ENCODE measurements at places on chromosomes 2 and 18.
A peak's percentile ranks its signal among the peaks of the same experiment; 100 is the strongest.

DNA sequence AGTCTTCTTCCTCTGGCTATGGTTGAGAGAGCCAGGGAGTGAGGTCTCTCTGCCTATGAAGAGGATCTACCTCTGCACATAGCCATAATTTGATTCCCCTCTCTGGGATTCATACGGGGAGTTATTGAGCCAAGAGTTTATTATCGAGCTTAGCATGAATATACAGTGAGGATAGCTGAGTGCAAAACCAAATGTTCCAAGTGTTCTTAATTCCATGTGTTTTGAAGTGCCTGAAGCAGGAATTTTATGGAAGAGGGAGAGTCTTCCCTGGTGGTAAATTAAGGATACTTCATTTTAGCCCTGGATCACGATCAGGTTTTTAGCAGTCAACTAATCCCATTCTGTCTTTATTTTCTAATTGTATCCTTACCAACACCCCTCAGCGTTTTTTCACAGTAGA is 270.6 kb downstream of the C1D start:
- DNase-seq, result no peak

GRCh38 chr2:117917223-117917917 is 96.5 kb downstream of the CCDC93 start:
- peak; percentile 16 for DNase-seq

DNA sequence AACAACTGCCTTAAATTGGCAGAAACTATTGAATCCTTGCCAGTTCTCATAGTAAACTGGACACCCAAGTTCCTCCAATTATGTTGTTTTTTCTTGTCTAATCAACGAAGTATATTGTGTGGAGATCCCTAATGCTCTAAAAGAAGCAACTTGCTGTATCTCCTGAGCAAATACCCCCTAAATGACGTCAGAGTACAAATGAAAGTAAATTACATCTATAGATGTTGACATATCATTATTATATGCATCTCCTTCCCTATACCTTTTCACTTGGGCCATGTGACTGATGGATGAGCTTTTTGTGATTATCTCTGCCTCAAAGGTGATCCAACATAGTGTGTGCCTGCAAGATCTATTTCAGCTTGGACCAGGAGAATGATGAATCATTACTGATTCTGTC is 159.4 kb downstream of the CCDC148 start:
- DNase-seq, result no peak

DNA sequence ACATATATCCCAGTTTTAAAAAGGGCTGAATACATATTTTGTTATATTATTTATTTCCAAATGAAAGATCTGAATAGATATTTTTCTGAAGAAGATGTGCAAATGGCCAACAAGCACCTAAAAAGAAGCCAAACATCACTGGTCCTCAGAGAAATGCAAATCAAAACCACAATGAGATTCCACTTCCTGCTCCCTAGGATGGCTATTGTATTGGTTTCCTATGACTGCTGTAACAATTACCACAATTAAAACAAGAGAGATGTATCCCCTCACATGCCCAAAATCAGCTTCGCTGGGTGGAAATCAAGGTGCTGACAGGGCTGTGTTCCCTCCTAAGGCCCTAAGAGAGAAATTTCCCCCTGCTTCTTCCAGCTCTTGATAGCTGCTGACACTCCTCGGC is 23.2 kb downstream of the ABCB11 start:
- DNase-seq, result no peak

DNA sequence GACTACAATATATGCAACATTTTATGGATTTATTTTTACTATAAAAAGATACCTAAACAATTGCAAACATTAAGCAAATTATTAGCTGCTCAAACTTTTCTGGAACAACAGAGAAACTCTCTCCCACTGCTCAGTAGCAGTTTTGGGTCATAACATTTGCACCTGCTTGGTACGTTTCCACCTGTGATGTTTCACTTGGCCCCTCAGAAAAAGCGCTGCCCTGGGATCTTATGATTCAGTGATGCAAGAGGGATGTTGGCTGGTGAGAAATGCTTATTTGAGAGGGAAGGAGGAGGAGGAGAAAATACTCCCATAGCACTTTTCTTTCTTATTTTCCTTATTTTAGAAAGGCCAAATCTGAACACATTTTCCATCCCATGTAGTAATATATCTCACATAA is 9.2 kb downstream of the IRS1 start:
- no peak for DNase-seq

- no peak for DNase-seq
Observed at GRCh38 chr2:10007435-10007834, 35.9 kb upstream of the KLF11 start.

DNA sequence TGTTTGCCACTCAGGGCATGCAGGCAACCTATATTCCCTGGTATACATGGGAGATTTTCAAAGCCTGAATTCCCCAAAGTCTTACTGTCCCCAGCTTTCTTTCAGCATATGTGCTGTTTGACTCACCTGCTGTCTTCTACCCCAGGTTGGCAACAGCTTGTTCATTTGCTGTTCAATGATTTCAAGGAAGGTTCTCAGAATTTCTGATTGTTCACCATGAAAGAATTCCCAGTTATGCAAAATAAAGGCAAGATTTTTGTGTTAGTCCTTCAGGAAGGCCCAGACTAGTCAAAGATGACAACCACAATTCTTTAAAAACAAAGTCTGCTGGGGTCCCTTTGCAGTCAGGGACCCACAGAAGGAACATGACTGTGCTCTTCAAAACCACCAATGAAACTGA is 1057.8 kb upstream of the CDH2 start:
- no peak for DNase-seq

DNA sequence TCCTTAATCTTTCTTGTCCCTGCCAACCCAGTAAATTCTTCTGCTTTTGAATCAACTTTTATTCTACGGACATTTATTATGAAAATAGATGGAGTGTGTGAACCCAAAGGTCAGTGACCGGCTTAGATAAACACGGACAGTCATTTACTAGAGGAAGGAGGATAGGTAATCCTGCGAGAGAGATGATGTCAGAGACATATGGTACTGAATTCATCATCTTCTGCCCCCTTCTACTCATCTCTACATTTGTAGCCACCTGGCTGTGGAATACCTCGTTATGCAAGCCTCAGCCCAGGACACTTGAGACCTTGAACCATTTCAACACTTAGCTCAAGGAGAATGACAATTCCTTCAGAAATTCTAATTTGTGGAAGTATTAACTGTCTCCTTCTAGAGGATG is 443.6 kb downstream of the TDRD15 start:
- DNase-seq, result no peak

DNA sequence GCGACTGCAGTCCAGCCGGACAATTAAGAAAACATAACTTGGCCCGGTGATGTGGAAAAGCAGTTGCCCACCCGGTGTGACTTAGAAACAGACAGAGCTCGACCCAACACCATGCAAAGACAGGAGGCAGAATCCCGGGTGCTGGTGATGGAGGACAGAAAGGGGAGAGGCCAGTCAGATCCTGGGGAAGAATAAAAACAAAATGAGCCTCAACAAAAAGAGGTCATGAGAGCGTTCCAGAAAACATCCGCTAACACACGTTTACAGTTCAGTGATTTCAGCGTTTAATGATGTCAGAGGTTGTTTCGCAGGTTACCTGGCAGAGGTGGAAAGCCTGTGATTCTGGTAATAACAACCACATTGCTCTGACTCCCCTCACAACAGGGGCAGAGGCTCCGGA is 111.9 kb downstream of the OSR1 start:
- DNase-seq, result no peak

GRCh38 chr2:128416109-128416785 is 97.6 kb upstream of the HS6ST1 start:
- DNase-seq, result no peak

GRCh38 chr2:235216901-235217300 is 265.1 kb downstream of the SH3BP4 start:
- peak; percentile 29 for DNase-seq

- DNase-seq, result no peak
Observed at GRCh38 chr2:132815516-132815915, 145.5 kb upstream of the LYPD1 start.

GRCh38 chr2:112187046-112187715 is 49.0 kb downstream of the FBLN7 start:
- no peak for DNase-seq

GRCh38 chr2:211204456-211204855 is 648.1 kb downstream of the CPS1 start:
- DNase-seq, result no peak

DNA sequence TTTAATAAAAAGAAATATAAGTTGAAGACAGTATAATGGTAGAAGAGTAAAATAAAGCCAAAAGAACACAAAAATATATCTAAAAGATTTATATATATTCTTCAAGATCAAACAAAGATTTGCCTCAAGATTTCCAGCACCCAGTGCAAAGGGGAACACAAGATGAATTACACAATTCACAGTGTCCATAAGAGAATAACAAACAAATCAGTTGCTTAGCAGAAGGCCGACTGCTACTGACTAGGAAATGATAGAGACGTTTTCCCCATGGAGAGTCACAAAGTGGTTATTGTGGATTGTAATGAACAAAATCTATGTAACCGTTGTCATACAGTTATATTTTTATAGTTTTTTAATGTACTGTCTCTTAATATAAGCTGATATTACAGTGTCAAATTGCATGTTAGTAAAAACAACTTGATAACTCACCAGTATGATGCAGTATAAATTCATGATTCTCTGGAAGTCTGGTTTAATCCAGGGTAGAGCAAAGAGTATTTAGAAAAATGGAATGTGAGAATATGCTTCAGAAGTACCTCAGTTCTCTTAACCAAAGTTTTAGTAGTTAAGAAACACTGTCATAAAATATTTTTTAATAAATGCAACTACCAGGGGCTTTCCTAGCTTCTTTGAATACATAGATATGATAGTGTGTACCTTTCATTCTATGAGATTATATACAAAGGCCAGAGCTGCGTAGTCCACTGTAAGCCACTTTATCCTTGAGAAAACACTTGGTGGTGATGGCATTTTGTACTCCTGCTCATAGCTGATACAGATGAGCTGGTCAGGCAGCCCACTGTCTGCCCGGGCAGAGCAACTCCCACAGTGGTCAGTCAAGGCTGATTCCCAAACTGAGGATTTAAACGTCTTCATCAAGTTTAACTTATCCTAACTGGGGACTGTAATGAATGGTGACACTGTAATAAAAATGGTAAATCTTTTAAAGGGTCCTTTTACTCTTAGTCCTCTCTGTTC is 180.5 kb upstream of the DTNA start:
- no peak for DNase-seq

DNA sequence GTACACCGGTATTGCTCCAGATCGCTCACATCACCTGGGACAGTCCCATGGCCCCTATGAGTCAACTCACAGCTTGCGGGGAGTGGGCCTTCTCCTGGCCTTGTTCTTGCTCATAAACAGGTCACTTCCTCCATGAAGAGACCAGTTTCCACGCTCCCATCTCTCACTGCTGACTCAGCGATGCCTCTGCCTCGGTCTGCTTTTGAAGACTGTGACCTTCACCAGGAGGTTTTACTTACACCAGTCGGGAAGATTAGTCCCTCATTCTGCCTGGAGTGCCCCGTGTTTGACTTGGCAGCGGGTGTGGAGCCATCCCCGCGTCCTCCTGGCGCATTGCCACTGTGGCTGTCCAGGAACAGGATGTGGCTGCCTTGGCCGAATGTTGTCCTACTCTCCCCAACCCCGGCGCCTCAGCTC is 159.8 kb downstream of the RHBDD1 start:
- no peak for DNase-seq

GRCh38 chr2:100289020-100289419 is 33.3 kb downstream of the LONRF2 start:
- no peak for DNase-seq

GRCh38 chr18:62572456-62572855 is 49.6 kb downstream of the ZCCHC2 start:
- no peak for DNase-seq

DNA sequence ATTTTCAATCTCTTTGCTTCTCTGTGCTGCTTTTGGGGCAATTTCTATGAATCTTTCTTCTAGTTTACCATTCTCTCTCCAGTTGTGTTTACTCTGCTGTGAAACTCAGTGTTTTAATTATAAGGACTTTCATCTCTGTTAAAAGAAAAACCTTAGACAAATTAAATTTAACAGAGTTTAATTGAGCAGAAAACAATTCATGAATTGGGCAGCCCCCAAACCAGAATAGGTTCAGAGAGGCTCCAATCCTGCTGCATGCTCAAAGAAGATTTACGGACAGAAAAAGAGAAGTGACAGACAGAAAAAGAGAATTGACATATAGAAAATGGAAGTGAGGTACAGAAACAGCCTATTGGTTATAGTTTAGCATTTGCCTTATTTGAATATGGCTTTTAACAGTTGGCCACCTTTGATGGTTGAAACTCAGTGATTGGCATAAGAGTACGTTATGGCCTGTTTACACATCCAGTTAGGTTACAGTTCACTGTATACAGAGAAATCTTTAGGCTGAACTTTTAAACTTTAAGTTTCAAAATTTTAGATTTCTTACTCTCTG is 120.4 kb downstream of the RNF152 start:
- no peak for DNase-seq

DNA sequence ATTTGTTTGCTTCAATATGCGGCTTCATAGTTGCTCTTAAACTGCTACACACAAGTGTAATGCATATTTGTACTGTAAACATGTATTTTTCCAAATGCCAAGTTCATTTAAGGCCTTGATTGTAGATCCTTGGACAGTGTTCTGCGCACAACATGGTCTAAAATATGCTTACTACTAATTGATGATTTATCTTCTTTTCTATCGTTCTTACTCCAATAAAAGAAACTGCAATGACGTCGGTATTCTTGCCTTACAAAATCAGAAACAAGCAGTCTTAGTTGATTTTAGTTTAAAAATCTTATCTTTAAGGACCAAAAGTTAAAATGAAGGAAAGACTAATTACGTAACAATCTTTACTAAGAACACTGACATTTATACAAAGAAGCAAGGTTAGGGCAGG is 224.3 kb upstream of the SMAD7 start:
- DNase-seq, result no peak

DNA sequence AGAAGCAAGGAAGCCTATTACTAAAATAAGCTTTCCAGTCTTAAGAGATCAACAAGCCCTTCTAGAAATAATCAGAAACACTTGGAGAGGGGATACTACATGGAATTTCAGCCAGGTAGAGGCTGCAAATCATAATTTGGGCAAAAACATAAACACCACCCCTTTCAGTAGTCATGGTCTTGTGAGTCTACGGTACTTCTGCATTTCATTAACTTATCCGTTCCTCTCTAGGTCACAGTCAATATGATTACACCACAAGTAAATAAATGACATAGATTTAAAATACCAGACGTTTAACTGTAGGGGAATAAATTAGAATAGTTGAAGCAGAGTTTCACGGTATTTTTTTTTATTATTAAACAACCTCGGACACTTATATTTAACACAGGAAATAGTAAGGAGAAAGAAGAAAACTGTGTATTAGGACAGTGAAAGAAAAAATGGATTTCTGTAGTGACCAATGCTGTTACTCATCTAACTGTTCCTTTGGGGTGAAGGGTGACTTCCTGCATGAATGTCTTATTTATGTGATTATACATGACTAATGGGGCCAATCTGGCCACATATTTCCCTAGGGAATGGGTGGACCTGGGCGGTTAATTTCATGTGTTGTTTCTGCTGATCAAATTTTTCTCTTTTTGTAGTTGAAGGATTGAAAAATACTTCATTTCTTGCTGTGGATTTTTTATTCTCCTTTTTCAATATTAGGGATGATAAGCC is 456.6 kb upstream of the UBE2E3 start:
- peak; percentile 72 for DNase-seq

GRCh38 chr2:205477016-205477705 is 205.1 kb upstream of the NRP2 start:
- no peak for DNase-seq

Data from suppressor macrophage treated with lipopolysaccharide for 1 hour (primary cell).